Naive thymus-derived CD4-positive, alpha-beta T cell (primary cell): ENCODE measurements at places on chromosomes 12 and 14. TPM values are rescaled to one million over a fixed set of nuclear protein-coding genes. Genes with fewer than 3 reads are reported as not detected.

DNA sequence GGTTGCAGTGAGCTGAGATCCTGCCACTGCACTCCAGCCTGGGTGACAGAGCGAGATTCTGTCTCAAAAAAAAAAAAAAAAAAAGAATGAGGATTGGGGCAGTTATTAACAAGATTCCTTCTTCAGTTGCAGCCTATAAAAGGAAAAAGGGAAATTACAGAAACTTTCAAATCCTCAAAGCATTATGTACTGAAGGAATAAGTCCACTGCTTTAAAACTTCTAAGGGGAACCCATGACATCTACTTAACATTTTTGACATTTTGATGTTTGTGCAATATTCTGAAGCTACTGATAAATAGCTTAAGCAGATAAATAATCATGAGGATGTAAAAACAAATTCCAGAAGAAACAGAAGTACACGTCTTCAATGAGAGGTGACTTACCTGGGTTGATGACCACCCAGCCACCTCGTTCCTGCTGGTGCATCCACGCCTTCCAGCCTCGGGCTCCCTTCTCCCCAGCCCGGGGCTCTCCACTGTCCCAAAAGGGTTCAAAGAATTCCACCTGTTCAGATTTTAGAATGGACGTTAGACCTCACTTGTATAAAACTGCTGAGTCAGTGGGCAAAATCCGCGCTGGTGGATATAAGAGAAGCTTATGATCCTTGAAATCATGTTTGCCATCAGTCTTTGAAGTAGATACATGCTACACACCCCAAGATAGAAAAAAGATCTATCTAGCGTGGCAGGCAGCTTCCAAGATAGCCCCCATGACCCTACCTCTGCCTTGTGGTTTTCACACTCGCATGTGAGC is 33.7 kb downstream of the NRDE2 start:
- no peak for DNase-seq

SLC39A5 gene
- not detected for total RNA-seq

DNA sequence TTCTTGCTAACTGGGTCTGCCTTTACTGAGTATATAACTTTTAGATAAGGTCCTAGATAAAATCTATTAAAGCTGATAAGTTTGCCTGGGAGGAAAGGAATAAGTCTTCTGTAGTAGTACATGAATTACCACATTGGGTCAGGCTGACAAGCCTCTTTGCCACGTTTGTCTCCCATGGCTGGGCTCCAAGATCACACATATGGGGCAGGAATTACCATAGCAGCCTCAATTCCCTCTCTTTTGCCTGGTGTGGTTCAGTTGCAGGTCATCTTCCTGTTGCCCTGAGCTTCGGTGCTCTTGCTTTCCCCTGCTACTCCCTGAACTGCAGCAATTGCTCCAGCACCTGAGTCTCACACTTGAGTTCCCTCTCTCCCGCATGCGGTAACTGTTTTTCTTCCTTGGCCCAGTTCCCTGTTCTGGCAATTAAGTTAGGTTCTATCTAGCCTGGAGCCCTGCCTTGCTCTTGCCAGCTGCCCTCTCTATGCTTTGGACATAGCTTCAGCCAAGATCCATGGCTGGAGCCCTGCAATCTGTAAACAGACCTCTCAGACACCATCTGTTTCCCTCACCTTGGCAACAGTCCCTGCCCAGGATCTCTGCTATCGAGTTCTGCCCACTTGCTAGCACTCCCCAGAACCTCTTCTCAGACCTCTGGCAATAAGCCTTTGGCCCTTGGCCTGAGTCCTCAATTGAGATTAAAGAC is 5.8 kb upstream of the GLT8D2 start:
- DNase-seq: no peak

DNA sequence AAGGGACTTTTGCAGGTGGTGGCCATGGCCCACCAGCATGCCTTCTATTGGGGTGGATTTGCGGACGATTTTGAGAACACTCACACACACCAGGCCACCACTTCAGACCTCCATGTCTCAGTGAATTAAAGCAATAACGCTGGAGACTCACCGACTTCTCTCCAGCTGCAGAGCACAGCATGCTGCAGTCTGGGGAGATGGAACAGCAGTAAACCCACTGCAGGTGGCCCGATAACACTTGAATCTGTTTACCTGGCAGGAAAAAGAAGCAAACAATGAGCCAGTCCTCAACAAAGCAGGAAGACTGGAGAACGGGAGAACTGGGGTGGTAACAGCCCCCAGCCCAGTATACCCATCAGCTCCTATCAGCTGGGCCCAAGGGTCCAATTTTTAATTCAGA is 21.6 kb downstream of the RFC5 start:
- no peak for DNase-seq

- DNase-seq: no peak
Observed at GRCh38 chr14:101185073-101185835, 281.7 kb upstream of the RTL1 start.

- no peak for DNase-seq
Observed at GRCh38 chr14:60658909-60659585, 9.8 kb upstream of the SIX1 start.

CD4 gene
- 256 TPM for total RNA-seq

- DNase-seq: no peak
Observed at GRCh38 chr12:12079291-12079690, 8.6 kb downstream of the BCL2L14 start.

SDR9C7 gene
- not detected for total RNA-seq

DNA sequence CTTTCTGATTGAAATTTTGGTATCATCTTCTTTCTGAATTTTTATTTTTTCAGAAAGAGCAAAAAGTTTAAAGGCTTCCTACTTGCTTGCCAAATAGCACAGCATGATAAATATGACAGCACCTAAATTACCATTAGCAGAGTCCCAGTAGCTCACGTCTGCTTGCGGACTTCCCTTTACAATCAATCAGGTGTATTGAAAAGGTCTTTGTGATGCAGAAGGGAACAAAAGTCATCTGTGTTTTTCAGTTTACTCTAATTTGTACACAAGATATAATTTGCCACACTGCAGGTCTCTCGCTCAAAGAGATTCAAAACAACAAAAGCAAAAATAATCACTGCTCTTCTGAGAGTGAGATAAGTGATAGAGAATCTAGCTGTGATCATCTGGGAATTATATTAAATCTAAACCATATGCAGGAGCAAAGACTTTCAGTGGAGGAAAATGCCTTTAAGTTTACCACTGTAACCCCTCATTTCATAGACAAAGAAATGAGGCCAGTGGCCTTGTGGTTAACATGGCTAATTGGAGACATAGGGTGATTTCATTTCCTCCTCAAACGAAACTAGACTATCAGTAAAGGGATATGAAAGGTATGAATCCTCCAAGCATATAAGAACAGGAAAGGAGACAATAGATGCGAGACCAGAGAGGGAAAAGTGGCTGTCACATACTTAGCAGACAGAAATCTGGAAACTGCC is 240.8 kb upstream of the TMPO start:
- no peak for DNase-seq
